ENCODE measurements at places on chromosomes 7 and 10. TPM values are rescaled to one million over a fixed set of nuclear protein-coding genes. Genes with fewer than 3 reads are reported as not detected.

EDRF1 gene
- 24.3 TPM for total RNA-seq

TPST1 gene
- 19.6 TPM for total RNA-seq

DNA sequence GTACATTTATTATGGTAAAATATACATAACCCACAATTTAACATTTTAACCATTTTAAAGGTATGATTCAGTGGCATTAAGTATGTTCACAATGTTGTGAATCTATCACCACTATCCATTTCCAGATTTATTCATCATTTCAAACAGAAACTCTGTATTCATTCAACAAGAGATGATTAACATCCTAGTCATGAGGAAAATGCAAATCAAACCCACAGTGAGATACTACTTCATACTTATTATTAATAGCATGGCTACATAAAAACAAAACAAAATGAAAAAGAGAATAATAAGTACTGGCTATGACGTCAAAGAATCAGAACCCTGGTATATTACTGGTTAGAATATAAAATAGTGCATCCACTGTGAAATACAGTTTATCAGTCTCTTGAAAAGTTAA lies 386.6 kb upstream of the POM121L12 start:
- no peak for DNase-seq

- no peak for DNase-seq
Observed at GRCh38 chr10:89245802-89246201, 5.8 kb downstream of the LIPA start.

- no peak for DNase-seq
Observed at GRCh38 chr7:128194533-128195282, 46.4 kb upstream of the LEP start.

- no peak for DNase-seq
Observed at GRCh38 chr7:105268056-105268455, 120.7 kb downstream of the SRPK2 start.

DNA sequence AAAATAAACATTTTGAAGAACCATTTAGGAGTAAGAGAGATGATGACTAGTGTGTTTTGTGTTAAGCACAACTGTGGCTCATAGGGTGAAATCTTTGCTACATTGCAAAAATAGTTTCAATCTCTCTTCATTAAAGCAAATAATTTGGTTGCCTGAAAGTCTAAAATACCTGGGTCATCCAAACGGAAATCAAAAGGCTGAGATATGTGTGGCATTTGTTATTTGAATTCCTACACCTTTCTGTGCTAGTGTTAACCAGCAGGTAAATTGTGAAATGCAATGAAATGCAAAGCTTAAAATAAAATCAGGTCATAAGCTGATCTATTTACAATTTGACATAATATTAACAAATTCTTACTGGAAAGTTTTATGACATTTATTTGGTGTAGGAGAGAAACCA lies 40.9 kb upstream of the SEMA3E start:
- no peak for DNase-seq

DNA sequence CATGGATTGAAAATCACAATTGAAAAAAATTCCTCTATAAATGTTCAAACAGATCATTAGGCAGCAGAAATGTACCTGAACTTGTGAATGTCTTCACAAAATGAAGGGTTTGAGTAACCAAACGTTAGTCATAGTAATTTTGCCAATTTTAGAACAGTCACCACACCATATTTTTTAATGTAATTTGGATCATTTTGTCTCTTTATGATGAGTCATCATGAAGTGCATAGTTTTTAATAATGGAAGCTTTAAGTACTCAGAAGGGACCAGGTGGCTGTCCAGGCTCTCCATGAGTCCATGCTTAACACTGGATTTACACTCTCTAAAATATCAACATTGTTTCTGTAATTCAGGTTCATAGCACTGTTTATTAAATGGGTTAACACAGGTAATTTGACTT lies 219.2 kb downstream of the ETV1 start:
- no peak for DNase-seq

GRCh38 chr10:7260412-7260900 lies 150.4 kb downstream of the SFMBT2 start:
- DNase-seq, result peak; percentile 39

DNA sequence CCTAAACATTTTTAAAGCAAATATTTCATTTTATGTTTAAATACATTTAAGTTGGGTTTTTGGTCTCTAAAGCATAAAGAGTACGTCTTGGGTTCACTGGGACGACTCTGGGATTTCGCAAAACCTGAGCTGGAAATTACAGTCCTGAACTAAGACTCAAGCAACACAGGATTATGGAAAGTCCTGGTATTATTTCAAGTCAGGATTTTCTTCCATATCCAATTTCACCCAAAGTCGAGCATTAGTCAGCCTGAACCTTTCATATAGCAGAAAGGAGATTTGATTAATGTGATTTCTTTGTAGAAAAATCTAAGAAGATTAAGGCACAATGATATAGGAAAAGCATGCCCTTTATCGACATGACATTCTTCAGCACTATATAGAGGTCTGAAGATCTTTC lies 100.0 kb downstream of the MTERF1 start:
- no peak for DNase-seq
